ENCODE measurements at places on chromosomes 7 and 10.

- DNase-seq = no peak
Measured at GRCh38 chr10:101993221-101993620, 62.8 kb downstream of the ARMH3 start.

DNA sequence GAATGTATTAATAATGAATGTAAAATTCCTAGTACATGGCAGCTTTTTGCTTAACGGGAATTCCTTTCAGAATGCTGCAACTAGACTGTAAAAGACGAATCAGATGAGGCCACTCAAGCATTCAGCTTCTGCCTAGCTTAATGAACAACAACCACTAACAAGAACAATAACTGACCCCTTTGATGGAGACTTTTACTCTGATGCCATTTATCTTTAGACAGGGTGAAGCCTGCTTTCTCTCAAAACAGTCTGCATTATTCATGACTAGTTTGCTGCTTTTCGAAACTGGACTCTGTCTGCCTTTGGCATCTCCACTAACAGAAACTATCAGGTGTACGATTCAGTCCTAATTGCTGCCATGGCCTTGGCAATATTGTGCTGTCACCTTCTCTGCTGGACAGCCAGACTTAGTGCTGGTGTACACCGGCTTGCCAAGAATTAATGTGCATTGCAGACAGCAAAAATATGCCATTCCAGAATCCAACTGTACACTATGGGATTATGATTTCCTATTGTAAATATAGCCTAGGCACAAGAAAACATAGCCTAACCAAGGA, 295.5 kb upstream of the CDC14C start:
- DNase-seq = no peak

- no peak for DNase-seq
Measured at GRCh38 chr7:3041986-3042675, 1.5 kb downstream of the CARD11 start.

- no peak for DNase-seq
Measured at GRCh38 chr7:98194186-98194585, 17.1 kb upstream of the BHLHA15 start.

Data from fibroblast of skin of back (primary cell).